ENCODE measurements at places on chromosomes 11 and 22.
A peak's percentile ranks its signal among the peaks of the same experiment; 100 is the strongest.

GRCh38 chr11:1516273-1517067, 29.9 kb upstream of the MOB2 start:
- DNase-seq, result no peak

GRCh38 chr11:67406969-67407687, 3.2 kb downstream of the TBC1D10C start:
- no peak for DNase-seq

DNA sequence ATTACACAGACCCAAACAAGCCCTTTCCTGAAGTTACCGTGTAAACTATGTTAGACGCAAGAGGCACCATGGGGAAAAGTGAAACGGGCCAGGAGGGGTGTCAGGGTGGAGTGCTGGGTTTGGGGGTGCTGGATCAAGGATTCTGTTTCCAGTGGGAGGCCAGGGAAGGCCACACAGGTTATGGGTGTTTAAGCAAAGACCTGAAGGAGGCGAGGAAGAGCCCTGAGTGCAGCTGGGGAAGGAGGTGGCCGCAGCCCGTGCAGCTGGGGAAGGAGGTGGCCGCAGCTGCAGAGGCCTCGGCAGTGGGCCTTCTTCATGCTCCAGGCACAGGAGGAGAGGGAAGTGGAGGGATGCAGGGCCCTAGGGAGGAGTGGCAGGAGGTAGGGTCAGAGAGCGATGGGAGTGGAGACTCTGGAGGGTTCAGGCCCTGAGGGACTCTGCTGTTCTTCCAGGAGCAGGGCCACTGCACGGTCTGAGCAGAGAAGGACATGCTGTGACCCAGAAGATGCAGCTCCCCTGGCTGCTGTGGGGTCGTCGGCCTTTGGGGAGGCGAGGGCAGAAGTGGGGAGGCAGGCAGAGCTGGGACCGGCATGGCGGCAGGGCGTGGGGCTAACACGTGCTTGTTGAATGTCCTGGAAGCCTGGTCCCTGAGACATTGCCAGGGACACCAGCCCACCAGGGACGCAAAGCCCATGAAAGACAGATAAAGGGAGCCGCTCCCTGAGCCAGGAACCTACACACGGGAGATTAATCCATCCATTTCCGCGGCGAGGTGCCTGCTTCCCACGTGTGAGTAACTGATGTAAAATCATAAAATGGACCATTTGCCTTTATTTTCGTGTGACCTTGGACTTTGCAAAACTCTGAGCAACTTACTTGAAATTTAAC, 1049.1 kb downstream of the BRD1 start:
- DNase-seq, result no peak

GRCh38 chr22:41381329-41382097, at the start of gene TEF:
TEF (plus strand) TSS chr22:41381942; CDS start chr22:41382045, 103 bp downstream.
- DNase-seq, result peak; percentile 92

DNA sequence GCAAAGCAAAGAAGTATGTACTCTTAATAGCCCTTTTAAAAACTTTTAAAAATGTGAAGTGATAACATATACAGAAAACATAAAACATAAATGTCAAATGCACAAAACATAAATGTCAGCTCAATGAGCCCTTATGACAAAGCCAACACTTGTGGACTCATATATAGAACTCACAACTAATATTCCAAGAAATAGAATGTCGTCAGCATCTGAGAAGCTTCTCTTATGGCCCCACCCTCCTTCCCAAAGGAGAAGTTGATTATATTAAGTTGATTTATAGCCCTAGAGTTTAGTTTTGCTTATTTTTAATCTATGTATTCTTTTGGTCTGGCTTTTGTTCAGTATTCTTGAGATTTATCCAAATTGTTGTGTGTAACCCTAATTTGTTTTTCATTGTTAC, 13.8 kb downstream of the NEU3 start:
- DNase-seq, result no peak

GRCh38 chr11:91947215-91947820, 277.3 kb upstream of the FAT3 start:
- DNase-seq, result peak; percentile 51

GRCh38 chr11:921921-922678, 3.6 kb upstream of the AP2A2 start:
- no peak for DNase-seq

GRCh38 chr11:17760102-17761029, 25.8 kb downstream of the KCNC1 start:
- DNase-seq, result peak; percentile 17

DNA sequence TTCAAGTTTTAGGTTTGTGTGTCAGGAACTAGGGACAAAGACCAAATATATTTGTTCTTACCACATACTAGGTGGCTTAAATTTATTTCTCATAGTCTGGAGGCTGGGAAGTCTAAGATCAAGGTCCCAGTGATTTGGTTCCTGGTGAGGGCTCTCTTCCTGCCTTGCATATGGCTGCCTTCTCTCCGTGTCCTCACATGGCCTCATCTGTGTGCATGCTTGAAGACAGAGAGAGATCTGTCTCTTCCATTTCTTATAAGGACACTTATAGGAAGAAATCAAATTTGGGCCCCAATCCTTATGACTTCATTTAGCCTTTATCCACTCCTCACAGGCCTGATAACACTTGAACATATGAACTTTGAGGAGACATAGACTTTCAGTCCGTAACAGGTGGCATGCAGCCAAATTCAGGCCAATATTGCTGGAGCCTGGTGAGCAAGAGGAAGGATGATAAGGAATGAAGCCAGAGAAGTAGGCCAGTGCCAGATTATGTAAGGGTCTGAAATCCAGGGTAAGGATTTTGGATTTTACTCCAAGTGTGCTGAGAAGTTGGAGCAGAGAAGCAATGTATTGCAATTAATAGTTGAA, 35.1 kb downstream of the TTC17 start:
- no peak for DNase-seq

- no peak for DNase-seq
These were observed 14.8 kb downstream of the OR5B3 start for GRCh38 chr11:58391879-58392278.

GRCh38 chr22:35777335-35777975, 59.8 kb downstream of the APOL5 start:
- no peak for DNase-seq

GRCh38 chr11:92141725-92142124, 82.9 kb upstream of the FAT3 start:
- no peak for DNase-seq

DNA sequence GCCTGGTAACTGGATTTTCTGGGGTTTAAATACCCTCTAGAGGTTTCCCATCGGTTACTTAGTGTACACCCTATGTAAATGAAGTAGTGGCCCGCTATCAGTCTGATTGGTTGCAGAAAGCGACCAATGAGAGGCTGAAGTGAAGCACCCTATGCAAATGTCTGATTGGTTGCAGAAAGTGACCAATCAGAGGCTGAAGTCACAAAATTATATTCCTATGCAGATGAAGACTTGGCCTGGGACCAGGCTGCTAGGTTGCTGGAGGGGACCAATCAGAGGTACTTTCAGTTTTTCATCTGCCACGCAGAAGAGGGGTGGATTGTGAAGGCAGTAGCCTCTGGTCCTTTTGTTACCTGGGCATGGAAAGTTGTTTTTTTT, 134.8 kb downstream of the TBC1D22A start:
- no peak for DNase-seq

DNA sequence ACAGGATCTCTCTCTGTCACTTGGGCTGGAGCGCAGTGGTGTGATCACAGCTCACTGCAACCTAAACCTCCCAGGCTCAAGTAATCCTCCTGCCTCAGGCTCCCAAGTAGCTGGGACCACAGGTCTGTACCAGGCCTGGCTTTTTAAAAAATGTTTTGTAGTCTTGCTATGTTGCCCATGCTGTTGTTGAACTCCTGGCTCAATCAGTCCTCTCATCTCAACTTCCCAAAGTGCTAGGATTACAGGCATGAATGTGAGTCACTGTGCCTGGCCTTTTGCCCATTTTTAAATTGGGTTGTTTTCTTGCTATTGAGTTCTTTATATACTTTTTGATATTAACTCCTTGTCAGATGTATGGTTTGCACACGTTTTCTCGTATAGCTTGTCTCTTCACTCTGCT, 33.0 kb upstream of the PITPNB start:
- no peak for DNase-seq

DNA sequence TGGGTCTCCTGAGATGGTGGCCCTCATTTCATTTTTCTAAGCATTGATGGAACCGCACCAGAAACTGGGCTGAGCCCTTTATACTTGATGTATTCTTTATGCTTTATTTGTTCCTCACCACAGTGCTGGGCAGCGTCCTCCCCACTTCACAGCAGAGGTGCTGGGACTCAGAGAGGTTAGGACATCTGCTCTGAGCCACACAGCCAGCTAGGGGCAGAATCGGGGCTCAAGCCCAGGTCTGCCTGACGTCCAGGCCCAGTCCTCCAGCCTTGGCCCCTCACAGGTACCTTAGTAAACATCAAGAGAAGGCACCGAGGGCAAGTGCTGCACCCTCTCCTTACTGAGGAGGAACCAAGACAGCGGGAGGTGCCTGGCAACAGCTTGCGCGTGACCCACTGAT, 20.2 kb upstream of the SHISAL1 start:
- no peak for DNase-seq

- DNase-seq, result peak; percentile 78
These were observed 22.7 kb downstream of the BTBD10 start for GRCh38 chr11:13440100-13440855.

- DNase-seq, result no peak
These were observed 56.7 kb downstream of the TIMP3 start for GRCh38 chr22:32858121-32858703.

DNA sequence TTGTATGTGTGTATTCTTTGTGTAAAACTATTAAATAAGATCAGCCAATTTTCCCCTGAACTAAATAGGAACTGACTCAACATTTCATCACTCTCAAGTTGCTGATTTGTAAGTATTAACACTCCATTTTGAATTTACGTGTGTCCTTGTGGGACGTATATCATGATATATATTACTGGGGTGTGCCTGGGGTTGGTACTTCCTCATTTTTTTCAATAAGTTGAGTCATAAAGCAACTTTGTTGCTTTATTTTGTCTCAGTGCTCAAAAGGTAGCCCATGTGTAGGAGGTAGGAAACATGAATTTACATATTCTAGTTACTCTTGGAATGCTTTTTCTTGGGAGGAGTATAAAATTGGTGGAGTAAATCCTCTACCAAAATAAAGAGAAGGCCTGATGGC, 193.9 kb upstream of the RAG2 start:
- no peak for DNase-seq

DNA sequence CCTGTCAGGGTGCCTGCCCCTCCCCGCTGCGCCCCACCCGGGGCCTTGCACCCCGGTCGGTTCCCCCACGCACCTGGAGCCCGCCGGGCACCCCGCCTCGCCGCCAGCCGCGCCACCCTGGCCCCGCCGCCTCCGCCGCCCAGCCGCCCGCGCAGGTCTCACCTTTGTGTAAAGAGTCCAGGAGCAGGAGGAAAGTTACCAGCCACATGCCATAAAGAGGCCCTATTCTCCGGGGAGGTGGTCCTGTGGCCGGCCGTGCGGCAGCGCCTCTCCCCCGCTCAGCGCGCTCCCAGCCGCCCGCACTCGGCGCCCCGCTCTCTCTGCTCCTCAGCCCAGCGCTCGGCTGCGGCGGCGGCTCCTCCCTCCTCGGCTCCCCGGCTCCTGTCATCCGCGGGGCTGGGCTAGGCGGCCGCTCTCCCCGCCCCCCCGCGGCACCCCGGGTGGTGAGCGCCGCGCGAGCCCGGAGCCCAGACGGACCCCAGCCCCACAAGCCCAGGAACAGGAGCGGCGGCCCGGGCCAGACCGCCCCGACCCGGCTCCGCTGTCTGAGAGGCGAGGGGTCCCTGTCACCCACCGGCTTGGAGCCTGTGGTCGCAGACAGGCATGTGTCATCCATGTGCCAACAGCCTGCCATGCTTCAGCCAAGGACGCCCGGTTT, at the start of gene DSCAML1:
TSS of gene DSCAML1 (minus strand) at position 345 of the 658 bp plus-strand sequence. CDS start at position 208, 137 bp downstream.
- no peak for DNase-seq

DNA sequence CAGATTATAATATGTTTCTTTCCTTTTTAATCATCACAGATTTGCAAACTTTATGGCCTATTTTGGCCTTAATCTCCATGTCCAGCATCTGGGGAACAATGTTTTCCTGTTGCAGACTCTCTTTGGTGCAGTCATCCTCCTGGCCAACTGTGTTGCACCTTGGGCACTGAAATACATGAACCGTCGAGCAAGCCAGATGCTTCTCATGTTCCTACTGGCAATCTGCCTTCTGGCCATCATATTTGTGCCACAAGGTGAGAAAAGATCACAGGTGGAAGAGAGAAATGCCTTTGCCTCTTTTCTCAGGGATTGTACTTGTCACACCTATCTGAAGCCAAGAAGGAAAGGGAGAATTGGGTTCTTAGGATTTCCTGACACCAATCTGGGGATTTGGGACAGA, 36.9 kb downstream of the SLC22A9 start:
- no peak for DNase-seq

GRCh38 chr11:749731-750130, 2.5 kb downstream of the TALDO1 start:
- DNase-seq, result no peak

DNA sequence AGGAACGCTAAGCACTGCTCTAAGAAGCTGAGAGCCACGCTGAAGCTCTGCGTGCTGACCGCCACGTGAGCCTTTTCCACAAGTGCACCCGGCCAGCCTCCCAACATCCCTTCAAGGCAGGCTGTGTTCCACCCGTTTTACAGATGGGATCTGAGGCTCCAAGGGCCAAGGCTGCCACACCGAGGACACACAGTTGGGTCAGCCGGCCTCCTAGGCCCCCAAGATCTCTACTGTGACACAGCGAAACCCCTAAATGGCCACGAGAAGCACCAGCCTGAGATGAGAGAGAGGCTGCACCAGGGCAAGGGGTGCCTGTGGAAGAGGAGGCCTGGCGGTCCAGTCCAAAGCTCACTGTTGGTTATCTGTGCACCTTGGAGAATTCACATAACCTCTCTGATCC, 11.8 kb upstream of the CD5 start:
- no peak for DNase-seq

GRCh38 chr11:9691865-9692264, 28.0 kb downstream of the SWAP70 start:
- no peak for DNase-seq

- no peak for DNase-seq
These were observed 16.4 kb downstream of the MMP20 start for GRCh38 chr11:102608699-102609098.

DNA sequence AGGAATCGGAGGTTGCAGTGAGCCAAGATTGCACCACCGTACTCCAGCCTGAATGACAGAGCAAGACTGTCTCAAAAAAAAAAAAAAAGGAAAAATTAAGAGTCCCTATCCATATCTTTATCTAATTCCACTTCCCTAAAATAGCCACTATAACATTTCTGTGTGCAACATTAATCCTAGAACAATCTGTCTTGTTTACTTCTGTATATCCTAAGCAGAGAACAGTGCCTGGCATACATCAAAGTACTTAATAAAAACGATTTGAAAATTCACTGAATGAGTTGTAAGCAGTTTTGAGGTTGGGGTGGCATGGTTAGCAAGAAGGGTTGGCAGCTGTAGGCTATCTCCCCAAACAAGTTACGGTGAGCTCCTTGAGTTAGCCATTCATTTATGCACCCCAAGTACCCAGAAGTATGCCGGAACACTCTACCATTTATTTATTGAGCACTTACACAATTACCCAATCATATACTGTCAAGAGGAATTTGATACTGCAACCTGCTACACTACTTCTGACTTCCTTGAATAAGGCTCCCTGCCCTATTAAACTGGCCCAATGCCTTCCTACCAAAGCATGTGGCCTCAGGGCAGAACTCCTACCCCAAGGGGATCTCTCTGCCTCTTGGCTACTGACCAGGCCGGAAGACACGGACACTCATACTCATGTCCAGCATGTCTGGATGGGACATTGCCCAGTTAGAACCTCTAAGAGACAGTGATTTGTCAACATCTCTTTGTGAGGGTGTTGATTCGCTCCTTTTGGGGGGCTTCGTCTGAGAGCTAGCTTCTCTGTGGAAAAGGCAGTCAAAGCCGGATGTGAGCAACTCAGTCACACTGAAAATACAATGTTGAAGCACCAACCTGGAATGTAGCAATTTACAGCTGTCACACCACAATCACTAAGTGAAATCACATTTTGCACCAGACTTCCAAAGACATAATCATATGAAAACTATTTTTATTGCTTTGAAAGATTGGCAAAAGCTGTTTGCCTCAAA, 16.3 kb upstream of the TMEM41B start:
- DNase-seq, result no peak

Data from DMS 273 treated with DMSO at 0.1 percent for 48 hours (cell line).